ENCODE measurements at places on chromosomes 1 and 21.
A peak's percentile ranks its signal among the peaks of the same experiment; 100 is the strongest.

- DNase-seq = no peak
These were observed 180.7 kb downstream of the ETS2 start for GRCh38 chr21:38986406-38986805.

GRCh38 chr1:47738560-47739182, 258.5 kb downstream of the TRABD2B start:
- DNase-seq = no peak

DNA sequence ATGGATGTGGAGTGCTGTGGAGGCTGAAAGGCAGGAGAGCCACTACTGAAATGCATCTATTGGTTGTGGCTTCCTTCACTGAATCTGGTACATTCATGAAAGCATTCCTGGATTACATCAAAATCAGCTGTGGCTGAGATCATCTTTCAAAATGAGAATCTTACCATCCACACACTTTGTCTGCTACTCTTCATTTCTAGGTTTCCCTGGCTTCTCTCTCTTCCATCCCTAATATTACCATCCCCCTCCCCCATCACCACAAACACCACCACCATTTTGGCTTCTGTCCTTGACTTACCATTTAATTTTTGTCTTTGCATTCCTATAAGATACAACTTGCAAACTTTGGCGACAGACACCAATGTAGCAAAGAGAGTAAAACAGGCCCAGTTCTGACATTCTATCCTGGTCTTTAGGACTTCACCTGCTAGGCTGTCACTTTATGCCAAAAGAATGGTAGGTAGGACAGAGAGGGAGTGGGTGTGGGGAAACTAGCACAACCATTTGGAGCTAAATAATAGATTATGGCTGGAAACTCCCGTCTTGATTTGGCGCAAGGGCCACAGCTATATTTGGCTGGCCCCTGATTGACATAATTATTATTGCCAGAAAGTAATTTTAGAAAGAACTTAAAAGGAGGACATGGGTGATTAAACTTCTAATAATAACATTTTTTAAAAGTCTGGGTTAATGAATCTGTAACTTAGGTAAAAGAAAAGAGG, 15.1 kb upstream of the DUSP10 start:
- DNase-seq = no peak

DNA sequence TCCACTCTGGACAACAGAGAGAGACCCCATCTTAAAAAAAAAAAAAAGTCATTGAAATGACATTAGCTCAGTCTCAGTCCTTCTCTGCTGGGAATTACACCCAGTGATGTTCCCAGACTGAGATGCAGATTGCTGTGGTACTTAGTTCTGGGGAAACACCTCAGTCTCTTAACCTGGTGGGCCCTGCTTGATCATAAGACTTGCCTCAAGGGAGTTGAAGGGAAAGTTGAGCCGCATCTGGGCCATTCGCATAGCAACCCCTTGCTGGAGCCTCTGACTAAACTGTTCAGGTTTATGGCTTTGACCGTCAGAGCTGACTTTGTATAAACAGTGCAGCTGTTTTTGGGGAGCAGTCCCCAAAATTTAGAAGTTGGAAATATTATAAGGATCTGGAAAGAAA, 13.4 kb downstream of the FCRL4 start:
- DNase-seq = no peak

DNA sequence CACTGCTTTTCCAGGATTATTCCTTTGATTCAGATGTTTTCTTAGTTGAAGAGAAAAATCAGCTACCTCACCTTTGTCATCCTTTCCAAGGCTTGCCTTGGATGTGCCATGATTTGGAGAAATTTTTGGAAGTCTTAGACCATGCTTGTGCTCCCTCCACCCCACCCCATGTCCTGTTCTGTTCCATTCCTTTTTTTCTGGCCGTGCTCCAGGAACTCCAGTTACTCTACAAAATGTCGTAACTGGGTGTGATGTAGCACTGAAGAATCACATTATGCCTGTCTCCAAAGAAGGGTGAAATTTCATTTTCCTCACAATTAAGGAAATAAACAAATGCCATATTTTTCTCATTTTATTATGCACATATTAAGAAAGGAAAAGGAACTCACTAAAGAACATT, 217.8 kb upstream of the ZRANB2 start:
- DNase-seq = no peak

DNA sequence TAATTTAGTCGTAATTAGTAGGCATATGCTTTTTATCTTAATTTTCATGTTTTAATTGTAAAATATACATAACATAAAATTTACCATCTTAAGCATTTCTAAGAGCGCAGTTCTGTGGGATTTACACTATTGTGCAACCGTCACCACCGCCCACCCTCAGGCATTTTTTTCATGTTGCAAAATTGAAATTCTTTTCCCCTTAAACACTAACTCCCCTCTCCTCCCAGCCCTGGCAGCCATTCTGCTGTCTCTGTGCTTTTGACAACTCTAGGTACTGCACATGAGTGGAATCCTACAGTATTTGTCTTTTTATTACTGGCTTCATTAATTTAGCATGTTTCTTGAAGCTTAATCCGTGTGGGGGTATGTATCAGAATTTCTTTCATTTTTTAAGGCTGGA, 7.8 kb downstream of the PIK3CD start:
- no peak for DNase-seq

- no peak for DNase-seq
These were observed 105.3 kb upstream of the SLC45A1 start for GRCh38 chr1:8212580-8213031.

DNA sequence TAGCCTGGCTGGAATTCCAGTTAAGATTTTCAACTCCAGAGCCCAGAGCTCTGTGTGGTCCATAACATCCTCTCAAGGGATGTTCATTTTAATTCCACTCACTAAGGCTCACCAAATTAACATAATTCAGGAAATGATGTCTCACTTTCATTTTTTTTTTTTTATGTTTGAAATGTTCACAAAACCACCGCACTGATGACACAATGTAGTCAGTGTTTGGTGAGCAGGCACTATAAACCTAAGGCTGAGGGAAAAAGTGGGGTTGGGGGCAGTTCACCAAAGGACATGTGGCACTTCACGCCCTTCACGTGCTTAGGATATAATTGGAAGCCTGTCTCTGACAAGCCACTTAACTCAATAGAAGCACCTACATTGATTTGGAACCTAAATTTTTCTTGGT, 177.3 kb upstream of the CAMK1G start:
- no peak for DNase-seq

DNA sequence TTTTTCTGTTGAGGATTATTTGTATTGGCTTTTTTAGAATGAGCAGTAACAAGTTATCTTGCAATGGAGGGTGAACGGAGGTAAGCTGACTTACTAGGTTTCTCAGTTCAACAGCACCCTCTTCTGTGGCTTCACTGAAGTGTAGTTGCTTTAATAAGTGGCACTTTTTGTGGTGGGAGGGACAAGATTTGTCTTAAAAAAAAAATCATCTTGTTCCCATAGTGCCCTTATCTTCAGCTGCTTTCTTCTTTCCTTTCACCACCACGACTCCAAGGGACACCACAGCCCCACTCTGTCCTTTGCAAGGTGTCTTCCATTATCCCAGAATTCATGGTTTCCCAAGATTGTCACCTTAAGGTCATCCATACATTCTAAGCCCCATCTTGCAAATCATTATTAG, 92.9 kb downstream of the PIGK start:
- peak; percentile 55 for DNase-seq

DNA sequence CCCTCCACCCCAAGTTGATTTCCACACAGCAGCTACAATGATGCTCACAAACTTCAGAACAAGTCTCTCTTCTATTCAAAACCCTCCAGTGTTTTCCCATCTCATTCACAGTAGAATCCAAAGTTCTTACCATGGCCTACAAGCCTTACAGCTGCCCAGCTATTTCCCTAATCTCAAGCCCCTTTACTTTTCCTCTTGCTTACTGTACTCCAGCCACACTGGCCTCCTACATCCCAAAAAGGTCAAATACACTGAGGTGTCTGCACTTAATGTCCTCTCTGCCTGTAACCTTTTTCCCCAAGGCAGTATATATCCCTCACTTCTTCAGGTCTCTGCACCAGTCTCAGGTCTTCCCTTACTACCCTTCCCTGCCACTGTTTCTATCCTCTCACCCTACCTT, 2.6 kb downstream of the RAP1A start:
- no peak for DNase-seq

DNA sequence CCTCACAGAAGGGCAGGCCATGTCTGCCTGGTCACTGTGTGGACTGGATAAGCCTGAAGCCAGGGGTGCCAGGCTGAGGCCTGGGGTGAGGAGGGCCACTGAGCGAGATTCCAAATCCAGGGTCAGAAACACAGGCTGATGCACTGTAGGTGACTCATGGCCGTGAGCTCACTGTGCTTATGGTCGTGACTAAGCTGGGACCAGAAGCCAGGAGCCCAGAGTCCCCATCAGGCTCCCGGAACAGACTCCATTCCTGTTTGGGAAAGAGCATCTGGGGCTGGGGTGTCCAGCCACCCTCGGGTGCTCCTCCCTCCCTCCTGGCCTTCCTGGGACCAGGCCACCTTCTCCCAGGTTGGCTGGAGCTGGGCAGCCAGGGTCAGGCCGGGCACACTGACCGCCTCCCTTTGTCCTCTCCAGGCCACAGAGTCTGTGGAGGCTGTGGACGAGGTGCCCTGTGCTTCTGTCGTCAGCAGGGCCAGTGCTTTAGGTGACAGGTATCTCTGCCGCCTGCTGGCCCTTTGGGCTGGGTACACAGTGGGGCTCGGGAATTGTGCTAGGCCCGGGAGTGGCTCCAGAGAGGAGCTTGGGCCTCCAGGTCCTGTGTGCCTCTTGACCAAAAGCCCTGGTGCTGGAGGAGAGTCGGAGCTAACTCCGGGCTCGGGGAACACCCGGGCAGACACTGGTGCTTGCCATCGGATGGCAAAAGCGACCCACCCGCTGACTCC, 36.7 kb downstream of the AJAP1 start:
- no peak for DNase-seq

- no peak for DNase-seq
These were observed 445.8 kb upstream of the VAMP3 start for GRCh38 chr1:7325254-7325653.

- DNase-seq = no peak
These were observed 26.5 kb downstream of the APP start for GRCh38 chr21:26144031-26144430.

- DNase-seq = no peak
These were observed 94.4 kb downstream of the SLC35F3 start for GRCh38 chr1:233998891-233999290.

DNA sequence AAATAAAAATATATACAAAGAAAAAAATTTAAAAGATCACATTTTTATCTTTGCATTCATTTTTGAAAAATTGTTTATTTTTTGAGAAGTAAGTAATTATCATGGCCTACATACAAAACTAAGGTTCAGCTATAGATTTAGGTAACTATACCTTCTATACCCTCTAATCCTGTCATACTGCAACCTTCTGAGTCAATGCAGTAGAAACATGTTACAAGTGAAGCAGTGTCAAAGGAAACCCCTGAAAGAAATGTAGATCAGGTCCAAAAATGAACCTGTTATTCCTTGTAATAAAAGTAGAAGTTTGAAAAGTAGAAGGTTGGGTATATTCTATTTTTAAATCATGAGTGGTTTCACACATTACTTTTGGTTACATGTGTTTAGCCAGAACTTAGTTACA, 51.3 kb downstream of the PTGS2 start:
- no peak for DNase-seq

DNA sequence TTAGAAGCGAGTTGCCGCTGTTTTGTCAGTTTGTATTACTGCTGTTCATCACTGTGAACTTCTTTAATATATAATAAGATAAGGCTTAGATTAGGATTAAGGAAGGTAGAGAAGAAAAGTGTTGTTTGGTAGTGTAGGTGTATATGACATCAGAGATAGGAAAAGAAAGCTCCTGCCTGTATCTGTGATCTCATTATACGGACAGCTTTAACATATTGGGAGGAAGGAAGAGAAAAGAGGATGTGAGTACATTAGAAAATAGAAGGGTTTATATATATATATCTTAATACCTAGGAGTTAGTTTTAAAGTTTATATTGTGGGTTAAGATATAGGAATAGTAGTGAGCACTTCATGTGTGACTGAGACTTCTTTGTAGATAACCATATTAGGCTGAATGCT, 71.0 kb downstream of the RALGPS2 start:
- no peak for DNase-seq

DNA sequence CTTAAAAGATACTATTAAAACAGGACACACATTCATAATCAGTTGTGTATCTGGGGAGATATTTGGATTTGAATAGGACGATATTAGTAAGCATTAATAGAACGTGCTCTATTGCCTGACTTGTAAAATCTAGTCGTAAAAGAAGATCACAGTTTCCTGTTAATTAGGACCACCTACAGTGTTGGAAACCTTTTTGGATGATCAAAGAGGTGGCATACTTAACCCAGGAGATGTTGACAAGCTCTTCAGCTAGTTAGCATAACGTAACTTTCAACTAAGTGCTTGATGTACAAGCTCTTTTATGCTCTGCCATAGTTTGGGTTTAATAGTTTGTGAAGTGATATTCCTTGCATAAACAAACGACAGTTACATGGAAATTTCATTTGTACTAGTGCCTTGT, 293.3 kb upstream of the NR5A2 start:
- DNase-seq = no peak

DNA sequence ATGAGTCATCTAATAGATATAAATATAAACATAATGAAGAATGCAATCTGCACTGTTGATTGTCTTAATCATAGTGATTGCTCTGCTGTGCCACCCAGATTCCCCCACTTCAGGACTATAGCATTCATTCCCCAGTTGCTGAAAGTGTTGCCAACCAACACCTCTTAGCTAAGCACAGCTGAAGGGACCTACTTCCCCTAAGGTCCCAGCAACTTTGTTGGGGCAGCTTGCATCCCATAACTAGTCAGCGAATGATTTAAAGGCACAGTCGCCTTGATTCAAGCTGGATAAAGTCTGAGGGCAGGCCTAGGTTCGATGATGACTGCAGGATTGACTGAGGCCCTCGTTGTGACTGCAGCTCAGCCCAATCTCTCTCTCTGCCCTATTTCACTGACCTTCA, 14.3 kb upstream of the RGS1 start:
- no peak for DNase-seq

DNA sequence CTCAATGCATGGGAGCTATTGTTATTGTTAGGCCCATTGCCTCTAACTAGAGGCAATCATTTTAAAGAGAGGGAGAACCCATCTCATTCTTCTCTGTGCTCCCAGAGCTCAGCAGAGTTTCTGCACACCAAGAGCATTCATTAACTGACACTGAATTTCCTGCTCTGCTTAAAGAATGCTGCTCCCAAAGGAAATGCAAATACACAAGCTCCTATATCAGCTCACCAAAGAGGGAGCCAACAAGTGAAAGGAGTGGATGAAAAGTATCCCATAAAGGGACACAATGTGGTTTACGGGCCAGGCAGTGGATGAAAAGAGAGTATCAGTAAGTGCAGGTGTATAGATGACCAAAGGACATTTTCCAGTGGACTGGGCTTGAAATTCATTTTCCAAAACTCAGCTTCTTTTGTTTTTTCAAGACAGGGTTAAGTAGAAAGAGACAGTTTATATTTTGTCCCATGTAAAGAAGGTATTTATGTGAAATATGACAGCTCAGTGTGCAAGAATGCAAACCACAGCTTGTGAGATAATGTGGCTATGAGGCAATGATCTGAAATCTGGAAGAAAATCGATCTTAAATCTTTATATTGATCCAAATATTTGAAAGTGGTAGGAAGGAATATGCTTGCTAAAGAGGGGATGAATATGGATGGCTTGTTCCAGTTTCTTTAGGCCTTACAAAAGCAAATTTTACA, 207.7 kb upstream of the CAMK1G start:
- DNase-seq = no peak

- DNase-seq = no peak
These were observed 120.2 kb downstream of the ACTL8 start for GRCh38 chr1:17875171-17875881.
